ENCODE measurements at places on chromosomes 3 and 15.

DNA sequence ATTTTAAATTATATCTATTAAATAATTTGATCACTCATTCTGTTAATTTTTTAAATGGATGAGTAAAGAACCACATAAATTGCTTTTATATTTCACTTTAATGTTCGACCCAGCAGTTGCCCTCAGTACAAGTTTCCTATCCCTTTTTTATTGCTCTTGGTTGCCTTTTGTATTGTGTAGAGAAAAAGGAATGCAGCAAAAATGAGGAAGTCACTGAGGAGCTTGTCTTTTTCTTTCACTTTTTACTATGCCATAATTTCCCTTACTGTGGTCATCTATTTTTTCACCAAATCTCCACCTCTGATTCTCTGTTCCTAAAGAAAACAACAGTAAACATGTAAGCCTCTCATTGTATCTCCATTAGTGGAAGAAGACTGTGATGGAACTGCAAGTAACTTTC lies 122.7 kb downstream of the B3GALNT1 start:
- DNase-seq, result no peak

DNA sequence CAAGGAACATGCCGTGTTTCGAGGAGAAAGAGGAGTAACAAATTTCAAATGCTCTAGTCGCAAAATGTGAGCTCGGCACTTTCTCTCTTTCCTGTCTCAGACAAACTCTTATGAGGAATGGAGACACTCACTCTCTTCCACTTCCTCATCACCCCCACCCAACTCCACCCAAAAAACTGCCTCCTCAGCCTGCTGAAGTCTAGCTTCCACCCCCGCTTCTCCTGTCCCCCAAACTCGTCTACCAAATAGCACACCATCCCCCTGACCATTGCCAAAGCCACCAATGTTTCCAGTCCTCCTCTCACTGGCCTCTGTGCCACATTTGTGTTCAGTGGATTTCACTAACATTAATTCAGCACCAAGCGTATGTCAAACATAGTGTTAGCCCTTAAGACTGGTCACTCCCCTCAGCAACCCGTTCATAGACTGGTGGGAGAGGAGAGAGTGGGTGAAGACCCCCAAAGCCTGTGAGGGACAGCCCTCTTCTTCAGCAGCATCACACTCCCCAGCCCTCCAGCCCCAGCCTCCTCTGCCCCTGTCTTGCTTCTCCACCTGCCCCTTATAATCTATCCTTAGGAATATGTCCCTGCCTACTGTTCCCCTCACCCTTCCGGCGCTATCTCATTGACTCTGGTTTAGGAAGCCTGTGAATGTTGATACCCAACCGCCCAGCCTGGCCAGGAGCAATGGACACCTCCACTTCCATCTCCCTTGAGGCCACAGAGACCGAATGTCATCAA lies 77.3 kb downstream of the FAM174B start:
- DNase-seq, result no peak

- no peak for DNase-seq
Measured at GRCh38 chr3:64111872-64112271, 88.6 kb upstream of the PSMD6 start.

GRCh38 chr15:84570164-84570735 lies 30.6 kb upstream of the ZSCAN2 start:
- peak; percentile 36 for DNase-seq

DNA sequence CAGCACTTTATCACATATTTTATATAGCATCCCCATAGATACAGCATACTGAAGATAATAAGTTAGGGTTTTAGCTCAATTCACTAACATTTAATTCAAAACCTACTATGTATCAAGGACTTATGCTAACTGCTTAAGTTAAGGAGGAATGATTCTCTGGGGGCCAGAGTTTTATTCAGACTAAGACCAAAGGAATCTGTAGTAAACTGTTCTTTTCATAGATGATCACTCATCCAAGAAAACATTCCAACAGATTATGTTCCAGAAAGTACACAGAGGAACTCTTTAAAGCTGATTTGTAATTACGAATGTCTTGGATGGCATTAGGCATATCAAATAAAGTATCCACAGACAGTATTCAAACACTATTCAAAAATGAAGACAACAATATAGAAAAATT lies 226.4 kb downstream of the SCAPER start:
- no peak for DNase-seq
